ENCODE measurements at places on chromosomes 4 and X.

GRCh38 chr4:119785963-119786362, 157.4 kb upstream of the PDE5A start:
- DNase-seq = no peak

DNA sequence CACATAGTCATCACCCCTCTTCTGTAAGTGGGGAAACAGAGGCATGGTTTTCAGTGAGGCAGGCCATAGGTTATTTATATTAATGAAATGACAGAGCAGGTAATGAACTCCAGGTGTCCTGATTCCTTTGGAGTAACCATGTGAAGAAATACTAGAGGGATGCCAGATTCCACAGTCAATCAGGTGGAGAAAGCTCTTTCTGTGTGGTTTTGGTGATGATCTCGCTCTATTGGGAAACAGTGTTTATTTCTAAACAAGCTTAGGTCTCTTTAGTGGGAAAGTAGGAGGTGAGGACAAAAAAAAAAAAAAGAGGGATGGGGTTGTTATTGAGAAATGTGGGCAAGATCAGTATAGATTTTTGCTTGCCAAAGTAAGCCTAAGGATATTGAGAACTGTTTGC, 12.2 kb downstream of the DOCK11 start:
- no peak for DNase-seq

- no peak for DNase-seq
Observed at GRCh38 chr4:108965472-108966076, 202.7 kb upstream of the ETNPPL start.

GRCh38 chr4:69823048-69823447, 36.9 kb downstream of the SULT1E1 start:
- no peak for DNase-seq

- no peak for DNase-seq
Observed at GRCh38 chrX:119684916-119685224, 8.1 kb downstream of the SEPTIN6 start.

DNA sequence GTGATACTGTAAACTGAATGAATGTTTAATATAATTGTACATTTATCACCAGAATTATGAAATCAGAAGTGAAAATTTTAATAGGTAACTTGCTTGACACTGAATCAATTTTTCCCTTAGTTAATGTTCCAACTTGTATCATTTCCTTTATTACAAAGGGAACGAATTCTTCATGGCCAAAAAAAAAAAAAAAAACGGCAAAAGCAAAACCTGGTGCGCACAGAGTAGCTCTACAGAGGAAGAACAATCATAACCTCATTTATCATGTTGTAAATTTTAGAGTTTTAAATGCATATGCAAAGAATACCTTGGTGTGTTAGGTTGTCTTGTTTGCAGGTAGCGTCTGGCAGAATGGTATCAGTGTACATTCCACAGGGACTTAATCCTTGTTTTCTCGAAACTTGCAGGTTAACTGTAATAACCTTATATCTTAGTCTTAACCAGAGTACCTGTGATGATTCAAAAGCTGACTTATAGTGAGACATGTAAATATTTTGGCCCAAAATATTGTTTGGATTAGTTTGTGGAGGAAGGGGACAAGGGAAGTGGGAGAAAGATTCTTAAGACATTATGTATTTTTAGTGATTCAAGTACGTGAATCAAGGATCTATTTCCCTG, 70.0 kb downstream of the NPNT start:
- no peak for DNase-seq

GRCh38 chr4:23660865-23661264, 229.0 kb downstream of the PPARGC1A start:
- DNase-seq = no peak

DNA sequence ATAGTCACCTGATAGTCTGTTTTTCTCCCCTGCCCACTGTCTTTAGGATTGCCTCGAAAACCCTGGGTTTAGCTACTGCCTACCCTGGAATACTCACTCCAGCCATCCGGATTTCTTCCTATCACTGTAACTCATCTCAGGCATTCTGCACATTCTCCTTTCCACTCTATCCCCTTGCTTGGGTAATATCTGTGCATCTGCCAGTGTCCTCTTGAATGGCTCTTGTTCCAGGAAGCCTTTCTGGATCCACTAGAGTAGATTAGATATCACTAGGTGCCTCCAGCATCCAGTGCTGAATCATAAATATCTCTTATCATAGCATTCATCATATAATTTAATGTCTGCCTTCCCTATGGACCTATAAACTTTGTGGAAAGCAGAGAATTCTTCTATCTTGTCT, 17.1 kb upstream of the GALNT7 start:
- DNase-seq = no peak

DNA sequence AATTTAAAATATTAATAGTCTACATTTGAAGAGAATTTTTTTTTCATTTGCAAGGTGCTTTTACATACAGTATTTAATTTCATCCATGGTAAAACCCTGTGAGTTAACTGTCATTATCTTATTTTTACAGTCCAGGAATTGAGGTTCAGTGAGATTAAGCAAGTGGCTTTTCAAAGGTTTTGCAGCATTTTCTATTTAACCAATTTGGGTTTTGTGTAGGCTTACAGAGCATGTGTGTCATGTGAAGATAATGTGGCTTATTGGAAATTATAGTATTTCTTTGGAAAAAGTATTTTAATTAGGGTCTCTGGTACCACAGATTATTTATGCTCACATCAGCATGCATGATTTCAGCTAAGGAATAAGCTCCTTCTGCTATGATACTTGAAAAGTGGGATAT, 4.5 kb downstream of the XK start:
- DNase-seq = no peak

DNA sequence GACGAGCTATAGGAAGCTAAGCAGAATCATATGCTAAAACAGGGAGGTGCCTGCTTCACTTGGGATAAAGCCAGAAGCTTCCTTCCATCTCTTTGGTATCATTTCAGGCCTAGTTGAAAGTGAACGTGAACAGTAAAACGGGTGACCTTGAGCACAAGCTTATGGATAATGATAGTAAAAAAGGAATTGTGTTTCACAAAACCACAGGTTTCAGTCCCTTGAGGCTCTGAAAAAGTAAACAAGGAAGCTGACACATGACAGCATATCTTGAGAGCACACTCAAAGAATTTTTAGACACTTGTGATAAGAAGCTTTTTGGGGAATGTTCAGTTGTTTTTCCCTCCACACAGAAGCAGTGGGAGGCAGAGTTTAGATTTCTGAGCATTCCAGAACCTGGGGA, 286.1 kb downstream of the DCHS2 start:
- DNase-seq = no peak

DNA sequence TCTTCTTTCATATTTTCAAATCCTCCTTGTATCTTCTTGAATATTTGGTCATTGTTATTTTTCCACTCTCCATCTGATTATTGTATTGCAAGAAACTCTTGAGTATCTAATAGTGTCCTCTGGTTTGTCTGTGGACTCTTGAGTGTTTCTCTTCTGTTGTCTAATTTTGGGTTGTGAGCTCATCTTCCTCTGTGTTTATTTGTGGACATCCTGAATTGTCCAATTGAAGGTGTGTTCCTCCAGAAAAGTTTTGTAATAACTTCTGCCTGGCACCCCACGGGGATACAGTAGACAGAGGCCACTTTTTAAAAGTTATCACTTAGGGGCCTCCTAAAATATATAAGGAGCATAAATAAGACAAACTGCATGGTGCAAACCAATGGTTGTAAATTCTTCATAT, 3.1 kb upstream of the CC2D2A start:
- no peak for DNase-seq

DNA sequence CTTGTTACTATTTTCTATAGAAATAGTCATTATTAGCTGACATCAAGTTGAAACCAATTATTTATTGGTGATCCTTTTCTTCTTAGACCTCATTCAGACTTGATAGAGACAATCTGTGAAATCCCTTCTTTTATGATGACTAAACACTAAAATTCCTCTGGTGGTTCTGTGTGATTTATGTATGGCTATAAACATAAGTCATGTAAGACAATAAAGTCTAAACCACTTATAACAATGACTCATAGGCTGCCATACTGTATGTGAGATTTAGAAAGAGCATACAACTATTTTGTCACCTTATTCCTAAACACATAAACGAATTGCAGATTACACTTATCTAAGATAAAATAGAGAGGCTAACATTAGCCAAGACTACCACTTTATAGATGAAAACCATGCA, 101.1 kb upstream of the PRR32 start:
- no peak for DNase-seq

GRCh38 chrX:63920875-63921274, 135.9 kb upstream of the ARHGEF9 start:
- no peak for DNase-seq

GRCh38 chr4:86630629-86631028, 36.5 kb downstream of the PTPN13 start:
- no peak for DNase-seq

- no peak for DNase-seq
Observed at GRCh38 chrX:112874175-112874574, 33.5 kb upstream of the AMOT start.

- DNase-seq = no peak
Observed at GRCh38 chr4:147366164-147366563, 114.7 kb upstream of the EDNRA start.

GRCh38 chr4:121934635-121935034, 17.2 kb downstream of the TRPC3 start:
- no peak for DNase-seq

GRCh38 chr4:165711436-165711835, 161.6 kb upstream of the TLL1 start:
- no peak for DNase-seq

DNA sequence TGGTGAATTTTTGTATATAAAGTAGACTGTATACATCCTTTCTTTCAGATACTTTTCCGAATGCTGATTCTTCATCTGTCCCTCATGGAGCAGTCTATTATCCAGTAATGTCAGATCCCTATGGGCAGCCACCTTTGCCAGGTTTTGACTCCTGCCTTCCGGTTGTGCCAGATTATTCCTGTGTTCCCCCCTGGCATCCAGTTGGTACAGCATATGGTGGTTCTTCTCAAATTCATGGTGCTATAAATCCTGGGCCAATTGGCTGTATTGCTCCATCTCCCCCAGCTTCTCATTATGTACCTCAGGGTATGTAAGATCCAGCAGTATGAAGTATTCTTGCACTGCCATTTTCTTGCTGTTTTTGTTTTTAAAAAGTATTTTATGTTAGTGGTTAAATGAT, 78.7 kb downstream of the ALG13 start:
- no peak for DNase-seq

DNA sequence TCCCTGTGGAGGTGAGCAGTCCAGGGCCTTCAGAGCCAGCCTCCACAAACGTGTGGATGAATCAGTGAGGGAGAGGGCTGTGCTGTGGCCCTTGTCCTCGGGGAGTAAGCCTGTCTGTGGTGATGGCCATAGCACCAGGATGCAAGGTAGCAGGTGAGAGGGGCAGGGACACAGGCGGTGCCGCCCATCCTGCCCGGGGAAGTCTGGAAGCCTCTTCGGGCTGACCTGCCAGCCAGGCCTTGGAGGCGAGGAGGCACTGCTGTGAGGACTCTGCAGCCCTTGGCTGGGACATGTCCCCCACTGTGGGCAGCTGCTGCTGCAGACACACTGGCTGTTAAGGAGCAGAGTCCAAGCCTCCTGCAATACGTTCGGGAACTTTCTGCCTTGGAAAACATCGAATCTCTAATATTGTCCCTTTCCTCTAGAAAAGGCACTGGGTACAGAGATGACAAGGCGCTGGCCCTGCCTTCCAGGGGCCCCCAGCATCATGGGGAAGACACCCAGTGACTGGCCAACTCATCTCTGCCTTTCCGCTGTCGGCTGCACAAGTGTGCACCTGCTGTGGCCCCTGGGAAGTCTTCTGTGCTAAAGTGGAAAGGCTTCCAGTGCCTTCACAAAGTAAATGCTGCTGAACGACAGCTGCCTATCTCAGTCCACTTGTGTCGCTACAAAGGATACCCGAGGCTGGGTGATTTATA, 101.4 kb downstream of the ADRA2C start:
- DNase-seq = no peak

GRCh38 chr4:182207830-182208396, 35.3 kb upstream of the TENM3 start:
- no peak for DNase-seq

DNA sequence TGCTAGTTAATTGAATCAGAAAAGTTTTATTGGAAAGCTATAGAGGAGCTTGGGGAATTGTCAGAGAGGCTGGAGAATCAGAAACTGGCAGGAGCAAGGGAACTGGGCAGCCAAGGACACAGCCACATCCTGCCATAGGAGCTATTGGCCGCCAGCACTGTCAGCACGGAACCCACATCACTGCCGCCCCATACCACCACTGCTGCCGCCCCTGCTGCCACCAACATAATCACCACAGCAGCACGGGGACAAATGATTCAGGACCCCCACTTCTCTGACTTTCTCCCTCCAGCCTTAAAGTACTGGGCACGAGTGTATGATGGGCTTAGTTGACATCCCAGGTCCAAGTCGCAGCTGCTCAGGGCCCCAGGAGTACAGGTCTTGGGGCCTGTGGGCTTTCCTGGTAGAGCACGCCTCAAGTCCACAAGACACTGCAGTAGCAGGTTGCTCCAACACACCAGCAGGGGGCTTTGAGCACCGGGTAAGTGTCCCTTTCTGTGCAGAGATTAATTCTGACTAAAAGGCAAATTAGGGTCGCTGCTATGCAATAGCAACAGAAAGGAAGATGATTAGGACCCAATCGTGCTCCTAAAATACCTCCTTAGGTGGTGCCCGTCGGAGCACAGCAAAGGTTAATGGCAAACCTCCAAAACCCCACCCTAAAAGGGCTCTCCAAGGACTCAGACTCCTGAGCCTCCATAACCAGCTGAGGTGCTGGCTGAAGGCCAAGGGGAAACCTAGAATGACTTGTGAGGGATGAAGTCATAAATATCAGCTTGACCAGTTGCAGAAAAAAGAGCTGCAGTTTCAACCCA, 6.9 kb downstream of the PJA1 start:
- DNase-seq = peak; percentile 10

DNA sequence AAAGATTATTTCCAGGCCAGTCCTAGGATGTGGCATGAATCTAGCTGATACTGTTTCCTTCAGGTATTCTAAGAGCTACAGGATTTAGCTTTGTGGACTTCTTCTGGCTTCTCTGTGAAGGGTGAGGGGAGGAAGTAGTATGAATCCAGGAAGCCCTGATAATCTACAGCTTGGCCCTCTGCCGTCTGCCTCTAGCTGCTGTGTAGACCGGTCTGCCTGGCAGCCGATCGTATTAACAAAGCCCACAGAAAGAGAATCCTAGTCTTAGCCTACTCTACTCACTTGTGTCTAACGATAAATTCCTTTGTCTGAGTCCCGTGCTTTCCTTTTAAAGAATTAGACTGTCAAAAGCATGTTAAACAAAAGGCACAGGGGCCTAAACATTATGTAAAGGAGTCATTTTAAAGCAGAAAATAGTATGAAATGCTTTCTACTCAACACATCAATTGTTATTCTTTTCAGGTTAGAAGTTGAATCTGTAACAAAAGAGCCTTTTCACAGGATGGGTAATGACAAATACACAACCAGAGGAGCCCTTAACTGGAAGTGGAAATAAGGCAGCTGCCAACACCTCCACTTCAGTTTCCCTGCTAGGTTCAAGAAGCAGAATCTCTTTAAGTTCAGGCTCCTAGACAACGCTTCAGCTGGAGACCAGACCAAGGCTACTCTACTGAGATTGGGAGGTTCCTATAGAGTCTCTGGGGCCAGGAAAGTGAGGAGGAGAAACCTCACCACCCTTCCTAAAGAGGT, 48.9 kb upstream of the UCP1 start:
- DNase-seq = no peak

GRCh38 chr4:67020438-67020797, 524.9 kb downstream of the CENPC start:
- DNase-seq = no peak

All from central memory CD4-positive, alpha-beta T cell (primary cell).